ENCODE measurements at places on chromosomes 16 and 17. TPM values are rescaled to one million over a fixed set of nuclear protein-coding genes. Genes with fewer than 3 reads are reported as not detected.

Gene ACSM2A
- 0.26 TPM for total RNA-seq

Gene SLC35G6
- total RNA-seq = not detected

GRCh38 chr17:37338847-37339246 lies 36.9 kb upstream of the C17orf78 start:
- no peak for DNase-seq

DNA sequence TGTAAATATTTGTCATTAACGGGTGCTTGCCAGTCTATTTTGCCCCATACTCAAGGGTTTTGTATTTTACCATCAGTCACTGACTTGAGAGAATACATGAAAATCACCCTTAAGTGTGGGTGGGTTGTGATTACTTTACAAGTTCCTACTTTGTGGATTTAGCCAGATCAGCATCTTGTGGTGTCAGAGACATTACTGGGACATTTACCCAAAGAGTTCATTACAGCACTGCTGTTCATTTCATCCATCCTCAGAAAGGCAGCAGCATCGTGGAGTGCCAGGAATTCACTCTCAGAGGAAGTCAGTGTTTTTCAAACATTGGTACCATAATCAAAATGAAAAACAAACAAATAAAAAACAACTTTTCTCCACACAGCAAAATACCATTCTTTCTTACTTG lies 110.8 kb downstream of the CNTNAP4 start:
- no peak for DNase-seq

Gene CDH13
- total RNA-seq = 2.0 TPM

GRCh38 chr17:14149751-14150150 lies 80.4 kb downstream of the COX10 start:
- no peak for DNase-seq

Gene UTS2R
- total RNA-seq = not detected

- DNase-seq = peak; percentile 72
Observed at GRCh38 chr17:59845595-59846393, 46.9 kb downstream of the TUBD1 start.

GRCh38 chr17:5820721-5821456 lies 236.6 kb upstream of the NLRP1 start:
- no peak for DNase-seq

DNA sequence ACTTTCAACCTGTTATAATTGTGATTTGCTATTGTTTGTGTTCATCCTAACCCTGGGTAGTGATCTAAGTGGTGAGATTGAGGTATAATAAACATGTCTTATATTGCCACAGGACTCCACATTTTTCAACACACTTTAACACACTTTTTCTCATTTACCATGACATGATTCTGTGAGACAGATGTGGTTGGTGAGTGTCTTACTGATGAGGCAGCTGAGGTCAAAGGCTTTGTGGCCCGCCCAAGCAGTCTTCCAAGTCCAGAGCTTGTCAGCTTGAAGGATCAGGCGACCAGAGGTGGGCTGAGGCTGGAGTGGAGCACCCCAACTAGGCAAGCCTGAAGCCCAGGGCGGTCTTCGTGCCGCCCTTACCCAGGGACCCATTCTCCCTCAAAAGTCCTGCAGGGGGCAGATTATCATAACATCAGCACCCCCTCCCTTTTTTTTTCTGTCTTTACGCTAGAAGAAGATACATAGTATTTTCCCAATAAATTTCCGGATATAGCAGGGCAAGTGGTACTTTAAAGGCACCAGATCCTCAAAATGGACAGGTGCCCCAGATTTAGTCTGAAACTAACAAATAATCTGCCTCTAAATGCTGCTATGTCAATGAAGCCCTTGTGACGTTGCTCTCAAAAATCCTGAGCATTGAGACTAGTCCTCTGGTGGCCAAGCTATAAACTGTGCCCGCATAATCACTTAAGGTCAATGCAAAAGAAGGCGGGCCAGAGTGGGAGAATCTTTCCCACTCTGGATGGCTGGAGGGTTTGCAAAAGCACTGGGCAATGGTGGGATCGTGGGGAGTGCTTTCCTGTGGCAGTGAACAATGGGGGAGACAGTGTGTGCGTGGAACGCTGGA lies 21.1 kb downstream of the KCTD19 start:
- DNase-seq = no peak

- peak; percentile 28 for DNase-seq
Observed at GRCh38 chr16:22191532-22192260, 14.4 kb upstream of the EEF2K start.

Measured in mucosa of gallbladder (tissue), 1 donor.